ENCODE measurements at places on chromosomes 4 and X. TPM values are rescaled to one million over a fixed set of nuclear protein-coding genes. Genes with fewer than 3 reads are reported as not detected.
A peak's percentile ranks its signal among the peaks of the same experiment; 100 is the strongest.

Gene DUSP21
- not detected for total RNA-seq

GRCh38 chr4:113635739-113636437, 125.7 kb downstream of the CAMK2D start:
- H3K4me1 ChIP-seq = peaks cover 49% of the 10 kb centered on the region
- no peak for DNase-seq
- H3K27me3 ChIP-seq = no peaks in the 10 kb centered on the region
- H3K27ac ChIP-seq = no peak overlapping the region
- no peak overlapping the region for H3K4me3 ChIP-seq
- H3K36me3 ChIP-seq = peaks cover 34% of the 10 kb centered on the region

Gene AADAT
- not detected for total RNA-seq

DNA sequence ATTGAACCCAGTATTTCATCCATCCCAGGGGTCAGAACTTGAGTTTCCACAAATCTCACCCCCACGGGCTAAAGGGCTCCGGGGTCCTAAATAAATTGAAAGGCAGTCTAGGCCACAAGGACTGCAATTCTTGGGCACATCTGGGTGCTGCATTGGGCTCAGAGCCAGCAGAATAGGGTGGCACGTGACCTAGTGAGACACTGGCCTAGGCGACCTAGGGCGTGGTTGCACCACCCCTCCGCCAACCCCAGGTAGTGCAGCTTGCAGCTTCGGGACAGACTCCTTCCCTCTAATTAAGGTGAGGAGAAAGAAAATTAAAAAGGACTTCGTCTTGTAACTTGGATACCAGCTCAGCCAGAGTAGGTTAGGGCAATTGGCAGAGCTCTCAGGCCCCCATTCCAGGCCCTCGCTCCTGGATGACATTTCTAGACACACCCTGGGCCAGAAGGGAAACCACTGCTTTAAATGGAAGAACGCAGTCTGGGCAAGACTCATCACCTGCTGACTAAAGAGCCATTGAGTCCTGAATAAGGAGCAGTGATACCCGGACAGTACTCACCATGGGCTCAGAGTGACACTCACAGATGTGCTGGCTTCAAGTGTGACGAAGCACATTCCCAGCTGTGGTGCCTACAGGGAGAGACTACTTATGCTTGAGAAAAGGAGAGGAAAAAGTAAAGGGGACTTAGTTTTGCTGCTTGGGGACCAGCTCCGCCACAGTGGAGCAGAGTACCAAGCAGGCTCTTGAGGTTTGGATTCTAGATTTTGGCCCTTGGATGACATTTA, 735.4 kb downstream of the FSTL5 start:
- no peaks in the 10 kb centered on the region for H3K4me1 ChIP-seq
- no peaks in the 10 kb centered on the region for H3K27me3 ChIP-seq
- no peaks in the 10 kb centered on the region for H3K36me3 ChIP-seq
- no peak overlapping the region for H3K4me3 ChIP-seq

- no peak overlapping the region for H3K4me3 ChIP-seq
- H3K4me1 ChIP-seq = peaks cover 6% of the 10 kb centered on the region
- no peak for DNase-seq
- H3K27me3 ChIP-seq = no peaks in the 10 kb centered on the region
- no peak overlapping the region for H3K27ac ChIP-seq
Measured at GRCh38 chrX:123871309-123871708, 11.5 kb downstream of the XIAP start.

Gene ARL13A
- not detected for total RNA-seq

DNA sequence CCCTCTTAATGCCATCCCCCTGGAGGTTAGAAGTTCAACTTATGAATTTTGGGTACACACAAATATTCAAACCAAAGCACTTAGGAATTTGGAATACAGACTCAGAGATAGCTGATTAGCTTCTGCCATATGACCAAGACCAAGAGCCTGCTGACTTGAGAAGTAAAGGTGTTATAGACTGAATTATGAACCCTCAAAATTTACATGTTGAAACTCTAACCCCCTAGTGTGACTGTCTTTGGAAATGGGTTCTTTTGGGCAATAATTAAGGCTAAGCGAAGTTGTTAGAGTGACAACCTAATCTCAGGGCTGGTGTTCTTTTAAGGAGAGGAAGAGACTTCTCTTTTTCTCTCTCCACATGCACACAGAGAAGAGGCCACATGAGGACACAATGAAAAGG, 151.2 kb downstream of the COX18 start:
- H3K4me1 ChIP-seq = no peaks in the 10 kb centered on the region
- H3K27ac ChIP-seq = no peak overlapping the region
- no peak for DNase-seq
- H3K27me3 ChIP-seq = no peaks in the 10 kb centered on the region

Gene ASMT
- total RNA-seq = not detected

Gene MAOA
- 207 TPM for total RNA-seq

DNA sequence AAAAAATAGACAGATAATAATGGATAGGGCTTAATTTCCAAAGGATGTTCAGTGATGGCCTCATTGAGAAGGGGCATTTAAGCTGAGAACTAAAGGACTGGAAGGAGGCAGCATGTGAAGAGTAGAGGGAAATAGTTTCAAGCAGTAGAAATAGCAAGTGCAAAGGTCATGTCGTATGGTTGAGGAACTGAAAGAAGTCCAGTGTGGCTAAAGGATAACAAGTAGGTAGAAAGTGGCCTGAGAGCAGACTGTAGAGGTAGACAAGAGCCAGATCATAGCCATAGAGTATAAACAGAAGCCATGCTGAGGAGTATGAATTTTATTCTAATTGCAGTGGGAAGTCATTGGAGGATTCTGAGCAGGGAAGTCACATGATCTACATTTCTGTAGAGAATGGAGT, 72.3 kb downstream of the GRIA3 start:
- no peak overlapping the region for H3K27ac ChIP-seq
- no peaks in the 10 kb centered on the region for H3K27me3 ChIP-seq
- DNase-seq = no peak
- H3K4me1 ChIP-seq = no peaks in the 10 kb centered on the region
- no peaks in the 10 kb centered on the region for H3K36me3 ChIP-seq

GRCh38 chrX:69146739-69147138, 18.5 kb downstream of the PJA1 start:
- no peaks in the 10 kb centered on the region for H3K36me3 ChIP-seq
- no peak for DNase-seq
- no peak overlapping the region for H3K27ac ChIP-seq
- no peaks in the 10 kb centered on the region for H3K4me1 ChIP-seq
- H3K4me3 ChIP-seq = no peak overlapping the region

Gene CENPVL2
- not detected for total RNA-seq

- H3K36me3 ChIP-seq = peaks cover 16% of the 10 kb centered on the region
- H3K4me1 ChIP-seq = peaks cover 14% of the 10 kb centered on the region
- peak overlapping the region; percentile 94 for H3K4me3 ChIP-seq
- H3K27ac ChIP-seq = peak overlapping the region; percentile 99
Measured at GRCh38 chrX:1535241-1536041, 1.5 kb downstream of the P2RY8 start.

DNA sequence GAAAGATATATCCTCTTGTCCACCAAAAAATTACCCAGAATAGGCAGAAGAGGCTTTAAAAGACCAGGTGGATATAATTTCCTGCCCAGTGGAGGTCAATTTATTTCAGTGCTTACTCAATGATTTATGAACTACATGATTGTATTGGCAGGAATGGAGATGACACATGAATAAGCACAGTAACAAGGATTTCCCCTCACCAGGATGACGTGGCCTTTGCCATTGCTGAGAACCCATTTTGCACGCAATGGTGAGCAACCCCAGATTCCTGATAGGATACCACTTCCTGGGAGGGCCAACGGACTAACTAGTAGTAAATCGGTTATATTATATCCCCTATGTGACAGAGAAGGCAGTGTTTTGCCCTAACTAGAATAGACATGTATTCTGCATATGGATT, 11.6 kb upstream of the TTC29 start:
- H3K4me1 ChIP-seq = no peaks in the 10 kb centered on the region
- no peak overlapping the region for H3K27ac ChIP-seq
- H3K4me3 ChIP-seq = no peak overlapping the region
- H3K36me3 ChIP-seq = no peaks in the 10 kb centered on the region
- H3K27me3 ChIP-seq = peaks cover 2% of the 10 kb centered on the region
- DNase-seq = no peak

All from activated T-helper 2 cell treated with anti-CD3 and anti-CD28 coated beads, Interferon-gamma antibody, Interleukin-2, Interleukin-4, amounts not matched to agents 10 μg/mL and 5 μg/mL and 100 μg/mL, durations not matched to agents 14 hours and 24 hours and 36 hours (primary cell).